ENCODE measurements at places on chromosomes 6 and 20.

DNA sequence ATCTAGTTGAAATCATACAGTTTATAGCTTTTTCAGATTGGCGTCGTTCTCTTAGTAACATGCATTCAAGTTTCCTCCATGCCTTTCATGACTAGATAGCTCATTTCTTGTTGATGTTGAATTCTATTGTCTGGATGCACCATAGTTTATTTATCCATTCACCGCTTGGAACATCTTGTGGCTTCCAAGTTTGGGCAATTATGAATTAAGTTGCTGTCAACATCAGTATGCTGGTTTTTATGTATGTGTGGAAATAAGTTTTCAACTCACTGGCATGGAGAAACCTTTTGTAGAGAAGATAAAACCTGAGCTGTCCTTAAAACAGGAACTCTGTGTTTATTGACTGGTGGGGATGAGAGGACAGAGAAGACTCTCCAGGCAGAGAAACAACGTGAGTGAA is 248.0 kb downstream of the CDC5L start:
- DNase-seq, result no peak

- DNase-seq, result no peak
These were observed 103.7 kb upstream of the MTHFD1L start for GRCh38 chr6:150761771-150762170.

DNA sequence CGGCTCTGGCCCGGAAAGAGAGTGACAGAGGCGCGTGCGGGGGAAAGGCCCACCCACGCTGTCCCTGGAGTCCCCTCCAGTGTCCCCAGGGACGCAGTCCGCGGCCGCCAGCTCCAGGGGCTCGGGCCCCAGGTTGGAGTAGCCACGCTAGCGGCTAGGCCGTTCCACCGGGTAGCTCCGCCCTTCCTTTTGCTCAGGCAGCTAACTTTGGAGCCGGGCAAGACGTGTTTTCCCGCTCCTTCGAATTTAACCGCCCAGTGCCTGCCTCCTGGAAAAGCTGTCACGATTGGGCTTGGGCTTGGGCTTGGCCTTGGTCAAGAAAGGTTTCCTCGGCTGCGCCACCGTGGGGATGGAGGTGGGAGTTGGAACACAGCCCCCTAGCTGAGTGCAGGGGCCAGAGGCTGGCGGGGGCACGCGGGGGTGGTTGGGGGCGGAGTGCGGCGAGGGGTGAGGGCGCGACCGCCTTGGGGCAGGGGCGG is 4.7 kb downstream of the LINC00237 start:
- no peak for DNase-seq

DNA sequence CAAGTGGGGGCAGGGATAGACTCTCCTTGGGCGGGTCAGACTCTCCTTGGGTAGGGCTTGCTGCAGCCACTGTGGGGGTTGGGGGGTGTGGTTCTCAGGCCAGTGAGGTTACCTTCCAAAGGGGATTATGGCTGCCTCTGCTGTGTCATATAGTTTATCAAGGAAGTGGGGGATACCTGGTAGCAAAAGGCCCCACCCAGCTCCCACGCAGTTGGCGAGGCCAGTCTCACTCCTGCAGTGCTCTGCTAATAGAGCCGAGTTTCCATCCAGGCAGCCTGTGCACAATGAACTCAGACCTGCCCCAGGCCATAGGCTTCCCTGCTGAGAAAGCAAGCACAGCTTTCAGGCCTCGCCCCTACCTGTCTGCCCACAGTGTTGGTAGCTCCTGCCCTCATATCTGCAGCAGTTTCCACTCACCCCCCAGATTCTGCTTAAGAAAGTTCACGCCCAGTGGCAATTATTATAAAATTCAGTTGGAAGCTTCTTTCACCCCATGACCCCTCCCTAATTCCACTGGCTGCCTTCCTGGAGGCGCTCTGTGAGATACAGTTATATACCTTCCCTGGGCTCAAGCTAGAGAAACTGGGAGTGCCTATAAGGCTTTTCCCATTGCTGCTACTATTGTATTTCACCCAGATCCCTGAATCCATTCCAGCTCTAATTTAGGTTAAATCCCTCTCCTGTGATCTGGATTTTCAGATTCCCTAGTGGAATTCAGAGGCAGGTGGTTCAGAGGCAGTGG is 56.1 kb downstream of the HDDC2 start:
- DNase-seq, result no peak

DNA sequence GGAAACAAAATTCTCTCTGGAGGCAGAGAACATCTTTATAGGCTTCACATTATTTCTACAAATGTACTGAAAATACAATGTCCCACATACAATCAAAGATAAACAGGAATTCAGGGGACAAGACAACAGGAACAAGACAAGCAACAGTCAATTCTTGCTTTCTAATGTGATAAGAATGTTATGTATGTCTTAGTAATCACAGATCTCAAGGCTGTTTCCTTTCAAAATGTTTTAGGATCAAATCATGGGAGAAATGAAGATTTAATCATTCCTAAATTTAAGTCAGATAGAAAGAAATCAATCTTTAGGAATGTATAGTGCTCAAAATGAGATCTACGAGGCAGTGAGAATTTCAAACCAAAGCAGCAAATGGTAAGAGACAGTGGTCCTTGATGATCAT is 32.1 kb downstream of the NEDD9 start:
- DNase-seq, result peak; percentile 36

- DNase-seq, result no peak
These were observed 802 bp upstream of the NRN1 start for GRCh38 chr6:6007366-6008088.

GRCh38 chr6:81387163-81387562 is 365.3 kb downstream of the TENT5A start:
- DNase-seq, result no peak

- DNase-seq, result no peak
These were observed 73.5 kb downstream of the EFHC1 start for GRCh38 chr6:52493669-52494068.

DNA sequence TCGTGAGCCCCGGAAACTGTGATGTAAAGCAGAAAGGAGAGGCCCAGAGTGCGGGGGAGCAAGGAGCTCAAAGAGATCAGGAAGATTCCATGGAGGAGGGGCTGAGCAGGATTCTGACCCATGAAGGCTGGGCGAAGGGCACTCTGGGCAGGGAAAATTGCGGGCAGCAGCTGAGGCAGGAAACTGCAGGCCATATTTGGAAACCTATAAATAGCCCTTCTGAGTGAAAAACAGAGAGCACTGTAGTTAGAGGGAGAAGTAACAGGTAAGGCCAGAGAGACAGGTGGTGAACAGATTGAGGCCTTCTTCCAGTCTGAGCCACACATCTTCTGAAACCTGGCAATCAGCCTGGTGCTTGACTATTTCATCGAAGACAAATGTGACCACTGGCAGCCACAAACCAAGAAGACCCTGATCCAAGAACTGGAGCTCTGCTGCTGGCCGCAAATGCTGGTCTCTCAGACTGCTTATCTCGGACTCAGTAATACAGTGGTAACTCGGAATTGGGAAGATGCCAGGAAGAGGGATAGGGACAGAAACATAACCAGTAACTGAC is 14.1 kb upstream of the BEND3 start:
- no peak for DNase-seq

- DNase-seq, result no peak
These were observed 12.8 kb downstream of the RSPO3 start for GRCh38 chr6:127131275-127131674.

DNA sequence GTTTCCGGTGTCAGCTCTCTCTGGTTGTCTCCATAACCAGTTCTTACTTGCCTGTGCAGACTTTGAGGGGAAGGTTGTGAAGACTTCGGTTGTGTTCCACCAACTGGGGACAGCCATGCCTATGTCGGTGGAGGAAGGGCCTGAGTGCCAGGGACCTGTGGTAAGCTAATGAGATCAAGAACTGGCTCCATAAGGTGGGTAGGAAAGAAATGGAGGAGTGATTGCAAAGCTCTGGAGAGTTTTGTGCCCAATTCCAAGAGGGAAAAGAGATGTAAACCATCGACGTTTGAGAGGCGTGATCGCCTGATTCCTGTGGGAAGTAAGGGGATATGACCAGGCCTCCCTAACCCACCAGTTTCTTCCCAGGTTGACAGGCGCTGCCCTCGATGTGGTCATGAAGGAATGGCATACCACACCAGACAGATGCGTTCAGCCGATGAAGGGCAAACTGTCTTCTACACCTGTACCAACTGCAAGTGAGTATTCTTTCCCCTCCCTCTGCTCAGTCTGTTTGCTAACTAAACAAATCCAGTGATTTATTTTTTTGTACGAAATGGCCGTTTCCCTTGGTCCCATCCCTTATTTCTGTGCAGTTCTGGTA is 893 bp downstream of the POLR1H start:
- DNase-seq, result no peak

DNA sequence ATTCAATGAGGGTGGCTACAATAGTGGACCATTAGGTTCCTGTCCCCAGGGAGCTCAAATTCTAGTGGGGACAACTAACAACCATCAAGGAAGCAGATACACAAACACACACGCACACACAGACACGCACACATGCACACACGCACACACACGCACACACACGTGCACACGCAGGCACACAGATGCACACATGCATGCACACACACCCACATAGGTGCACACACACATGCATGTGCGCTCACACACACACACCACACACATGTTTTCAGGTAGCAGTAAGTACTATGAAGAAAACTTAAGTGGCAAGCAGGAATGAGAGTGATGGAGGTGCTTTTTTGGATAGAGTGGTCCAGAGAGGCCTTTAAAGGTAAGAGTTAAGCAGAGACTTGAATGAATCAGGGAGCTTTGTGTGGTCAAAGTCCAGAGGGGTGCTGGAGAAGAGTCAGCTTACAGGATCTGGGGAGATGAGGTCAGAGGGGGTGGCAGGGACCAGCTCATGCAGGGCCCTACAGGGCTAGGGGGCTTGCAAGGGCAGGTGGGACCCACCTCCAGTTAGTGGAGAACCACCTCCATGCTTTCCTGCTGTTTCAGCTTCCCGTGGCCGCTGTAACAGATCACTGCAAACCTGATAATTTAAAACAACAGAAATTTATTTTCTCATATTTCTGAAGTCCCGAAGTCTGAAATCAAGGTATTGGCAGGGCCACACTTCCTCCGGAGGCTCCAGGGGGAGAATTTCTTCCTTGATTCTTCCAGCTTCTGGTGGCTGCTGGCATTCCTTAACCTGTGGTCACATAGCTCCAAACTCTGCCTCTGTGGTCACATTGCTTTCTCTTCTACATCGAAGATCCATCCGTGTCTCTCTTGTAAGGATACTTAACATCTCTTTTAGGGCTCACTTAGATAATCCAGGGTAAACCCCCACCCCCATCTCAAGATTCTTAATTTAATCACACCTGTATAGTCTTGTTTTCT is 6.9 kb upstream of the NSFL1C start:
- no peak for DNase-seq

- no peak for DNase-seq
These were observed 38.5 kb downstream of the EPB41L2 start for GRCh38 chr6:131024565-131024964.

- no peak for DNase-seq
These were observed 126.8 kb downstream of the IPCEF1 start for GRCh38 chr6:154229786-154230185.

DNA sequence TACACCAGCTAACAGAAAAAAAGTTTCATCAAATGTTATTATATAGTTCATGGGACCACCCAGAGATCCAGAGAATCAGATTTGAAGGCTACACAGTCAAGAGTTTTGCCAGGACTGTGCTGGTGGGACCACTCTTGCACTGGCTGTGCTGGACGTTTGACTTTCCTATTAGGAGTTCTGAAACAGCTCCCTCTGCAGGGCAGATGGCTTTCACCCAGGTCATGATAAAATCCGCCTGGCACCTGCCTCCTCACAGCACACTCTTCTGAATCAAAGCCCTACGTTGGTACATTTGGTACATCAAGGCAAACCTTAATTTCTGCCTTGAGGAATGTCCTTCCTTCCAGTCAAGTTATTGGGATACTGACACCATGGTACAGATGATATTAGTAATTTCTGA is 302.1 kb downstream of the ZNF217 start:
- DNase-seq, result peak; percentile 15

- DNase-seq, result no peak
These were observed 115.4 kb downstream of the SLX4IP start for GRCh38 chr20:10550204-10551118.

DNA sequence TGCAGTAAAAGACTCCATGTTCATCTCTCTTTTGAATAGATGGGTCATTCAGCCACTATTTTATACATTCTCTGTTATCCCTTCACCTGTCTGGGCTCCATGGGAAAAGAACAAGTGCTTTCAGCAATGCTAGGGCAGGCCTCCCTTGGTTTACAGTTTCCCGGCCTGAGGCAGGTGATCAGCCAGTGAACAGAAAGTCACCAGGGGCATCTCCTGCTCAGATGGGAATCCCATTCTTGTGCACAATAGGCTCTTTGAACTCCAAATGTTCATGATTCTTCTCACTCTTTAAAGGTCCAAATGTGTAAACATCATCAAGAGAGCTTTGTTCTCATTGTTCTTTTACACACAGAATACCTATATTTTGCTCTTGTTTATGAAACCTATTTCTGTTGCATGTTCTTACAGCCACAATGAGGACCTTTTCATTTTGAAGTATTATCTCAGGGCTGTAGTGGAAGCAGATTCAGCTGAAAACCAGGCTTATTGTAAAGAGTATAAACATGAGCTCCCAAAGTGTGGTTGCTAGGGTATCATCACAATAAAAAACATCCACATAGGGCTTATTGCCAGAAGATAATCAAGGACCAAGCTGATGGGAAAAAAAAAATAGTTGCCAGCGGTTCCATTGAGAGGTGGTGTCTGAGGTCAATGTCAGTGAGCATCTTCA is 267.1 kb upstream of the SGK1 start:
- no peak for DNase-seq

DNA sequence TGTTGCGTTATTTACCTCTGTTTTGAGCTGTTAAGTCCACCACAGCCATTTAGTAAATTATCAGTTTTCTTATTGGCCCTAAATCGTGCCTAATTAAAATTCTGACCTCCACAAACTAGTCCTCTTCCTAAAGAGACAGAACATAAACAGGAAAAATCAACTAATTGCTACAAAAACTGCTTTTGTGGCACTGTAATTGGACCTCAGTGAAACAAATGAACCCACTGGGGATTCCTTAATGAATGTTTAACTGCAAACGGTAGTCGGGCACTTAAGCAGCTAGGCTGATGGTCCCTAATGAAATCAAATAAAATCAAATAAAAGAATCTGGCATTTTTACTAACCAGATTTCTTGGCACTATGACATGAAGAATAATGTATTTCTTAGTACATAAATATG is 513.4 kb upstream of the SLC35B3 start:
- no peak for DNase-seq

GRCh38 chr6:111799576-111800258 is 73.5 kb downstream of the FYN start:
- DNase-seq, result no peak

DNA sequence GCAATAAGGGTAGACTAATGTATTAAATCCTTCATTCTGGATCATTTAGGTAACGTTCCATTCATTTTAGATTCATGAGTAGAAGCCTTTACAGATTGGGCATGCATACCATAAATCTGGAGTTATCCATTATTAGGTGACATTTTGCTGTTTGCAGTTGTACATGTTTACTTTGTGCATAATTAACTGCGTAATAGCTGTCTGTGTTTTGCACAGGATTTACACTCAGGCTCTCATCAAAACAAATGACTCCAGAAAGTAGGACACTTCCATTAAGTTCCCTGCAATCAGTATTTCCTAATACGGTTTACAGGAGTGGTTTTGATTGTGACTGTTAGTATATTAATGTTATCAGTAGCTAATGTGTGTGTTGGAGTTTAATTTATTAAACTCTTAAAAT is 997.4 kb downstream of the HACE1 start:
- DNase-seq, result no peak

Data from HTR-8/SVneo (cell line).